ENCODE measurements at places on chromosomes 13 and 19. TPM values are rescaled to one million over a fixed set of nuclear protein-coding genes. Genes with fewer than 3 reads are reported as not detected.

ZNF844 gene
- 5.2 TPM for polyA plus RNA-seq

CRB3 gene
- not detected for polyA plus RNA-seq

SLC27A1 gene
- polyA plus RNA-seq = 1.5 TPM

GIPR gene
- polyA plus RNA-seq = not detected

GGACT gene
- 1.3 TPM for polyA plus RNA-seq

FGF9 gene
- 63.9 TPM for polyA plus RNA-seq

MOB3A gene
- 0.62 TPM for polyA plus RNA-seq

ACP7 gene
- polyA plus RNA-seq = not detected

LILRB1 gene
- polyA plus RNA-seq = not detected

LILRB4 gene
- polyA plus RNA-seq = not detected

ZNF813 gene
- 1.2 TPM for polyA plus RNA-seq

FCHO1 gene
- not detected for polyA plus RNA-seq

ZNF136 gene
- polyA plus RNA-seq = 7.6 TPM

ZNF433 gene
- polyA plus RNA-seq = 4.4 TPM

SHISA7 gene
- not detected for polyA plus RNA-seq

FAM124A gene
- 2.3 TPM for polyA plus RNA-seq

SEMA6B gene
- 1.1 TPM for polyA plus RNA-seq

CCNA1 gene
- polyA plus RNA-seq = 5.6 TPM

ZNF723 gene
- 11.7 TPM for polyA plus RNA-seq

CYP4F3 gene
- polyA plus RNA-seq = 0.15 TPM

CRTC1 gene
- 0.47 TPM for polyA plus RNA-seq

BCL2L12 gene
- not detected for polyA plus RNA-seq

NOVA2 gene
- 2.6 TPM for polyA plus RNA-seq

ARHGEF7 gene
- 17.4 TPM for polyA plus RNA-seq

PCSK4 gene
- not detected for polyA plus RNA-seq

NAPA gene
- polyA plus RNA-seq = 109 TPM

PLPPR3 gene
- polyA plus RNA-seq = not detected

COMP gene
- not detected for polyA plus RNA-seq

RFXAP gene
- polyA plus RNA-seq = 14.3 TPM

LHB gene
- polyA plus RNA-seq = not detected

EFNB2 gene
- polyA plus RNA-seq = 1.5 TPM

Data from Purkinje cell (primary cell).